ENCODE measurements at places on chromosomes 12 and 14. TPM values are rescaled to one million over a fixed set of nuclear protein-coding genes. Genes with fewer than 3 reads are reported as not detected.

COX6A1 gene
- polyA plus RNA-seq = 910 TPM

SLC39A5 gene
- 125 TPM for polyA plus RNA-seq

DNA sequence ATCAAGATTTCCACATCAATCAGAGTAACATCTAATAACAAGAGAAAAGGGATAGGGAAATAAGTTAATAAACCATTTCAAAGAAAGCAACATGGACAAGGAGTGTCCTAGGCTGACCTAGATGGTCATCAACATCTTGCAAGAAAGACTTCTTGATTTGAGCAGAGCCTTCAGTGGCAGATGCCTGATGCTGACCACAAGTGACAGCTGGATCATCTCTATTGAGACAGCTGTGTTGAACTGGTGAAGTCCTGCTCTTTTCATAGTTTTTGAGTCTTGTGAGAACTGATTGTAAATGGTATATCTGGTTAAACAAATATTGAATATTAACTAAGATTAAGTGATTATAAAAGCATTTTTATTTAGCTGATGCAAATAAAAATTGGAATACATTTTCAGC is 1083.6 kb upstream of the LRFN5 start:
- no peak for DNase-seq

DNA sequence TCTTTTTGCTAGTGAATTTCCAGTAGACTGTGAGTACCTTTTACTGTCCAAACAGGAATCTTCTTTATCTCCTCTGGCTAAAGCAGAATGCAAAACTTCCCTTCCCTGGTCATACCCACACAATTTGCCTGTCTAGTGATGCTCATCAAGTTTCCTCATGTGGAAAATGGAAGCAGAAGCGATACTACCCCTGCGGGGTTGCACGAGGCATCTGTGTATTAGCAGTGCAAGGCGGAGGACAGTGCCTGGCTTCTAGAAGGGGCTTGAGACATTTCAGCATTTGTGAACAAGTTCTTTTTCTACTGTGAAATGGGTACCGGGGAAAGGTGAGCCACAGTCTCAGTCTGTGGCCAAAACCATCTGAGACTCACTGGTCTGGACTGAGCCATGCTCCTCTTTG is 340.9 kb downstream of the AACS start:
- no peak for DNase-seq

DNA sequence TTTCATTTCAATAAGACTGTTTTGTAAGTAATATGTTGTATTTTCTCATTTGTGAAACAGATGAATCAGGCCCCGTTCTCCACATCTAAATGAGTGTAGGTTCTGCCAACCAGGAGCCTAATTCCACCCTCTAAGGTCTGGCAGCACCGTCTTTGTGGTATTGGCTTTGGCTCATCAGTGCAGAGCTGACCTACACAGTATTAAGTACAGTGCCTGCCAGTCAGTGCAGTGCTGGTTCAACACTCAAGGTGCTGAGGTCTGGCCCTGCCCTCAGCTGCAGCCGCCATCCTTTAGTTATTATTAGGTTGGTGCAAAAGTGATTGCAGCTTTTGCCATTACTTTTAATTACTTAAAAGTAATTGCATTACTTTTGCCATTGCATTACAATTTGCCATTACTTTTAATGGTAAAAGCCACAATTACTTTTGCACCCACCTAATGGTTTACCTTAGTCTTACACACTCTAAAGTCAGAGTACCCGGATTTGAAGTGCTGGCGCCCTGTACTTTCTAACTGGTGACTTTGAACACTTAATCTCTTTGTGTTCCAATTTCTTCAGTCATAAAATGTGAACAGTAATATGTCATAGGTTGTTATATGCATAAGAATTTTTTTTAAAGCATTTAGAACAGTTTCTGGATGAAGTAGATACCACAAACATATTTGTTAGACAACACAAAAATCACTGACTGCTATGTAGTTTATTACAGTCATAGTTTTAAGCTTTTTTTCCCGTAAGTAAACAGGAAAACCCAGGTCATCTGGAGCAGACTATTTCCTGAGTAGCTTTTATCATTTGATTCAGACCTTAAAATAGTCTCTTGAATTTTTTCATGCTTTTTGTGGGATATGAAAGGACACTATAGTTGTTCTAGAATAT is 99.5 kb downstream of the SYNE2 start:
- DNase-seq = no peak

DNA sequence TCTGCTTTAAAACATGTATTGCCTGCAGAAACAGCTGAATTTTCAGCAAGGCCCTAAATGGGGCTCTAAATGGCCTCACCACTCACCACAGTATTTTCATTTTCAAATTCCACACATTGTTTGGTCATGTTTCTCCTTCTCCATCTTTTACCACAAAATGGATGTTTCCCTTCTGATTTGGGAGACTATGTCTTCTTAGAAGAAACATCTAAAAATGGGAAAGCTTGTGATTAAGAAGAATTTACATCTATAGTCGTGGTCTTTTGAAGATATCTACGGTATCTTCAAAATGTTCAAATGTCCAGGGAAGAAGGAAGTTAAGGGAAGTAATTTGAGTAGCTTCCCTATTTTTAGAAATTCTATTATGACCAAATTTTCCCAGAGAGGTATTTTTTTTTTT is 20.7 kb upstream of the TUBA1C start:
- DNase-seq = no peak

DNA sequence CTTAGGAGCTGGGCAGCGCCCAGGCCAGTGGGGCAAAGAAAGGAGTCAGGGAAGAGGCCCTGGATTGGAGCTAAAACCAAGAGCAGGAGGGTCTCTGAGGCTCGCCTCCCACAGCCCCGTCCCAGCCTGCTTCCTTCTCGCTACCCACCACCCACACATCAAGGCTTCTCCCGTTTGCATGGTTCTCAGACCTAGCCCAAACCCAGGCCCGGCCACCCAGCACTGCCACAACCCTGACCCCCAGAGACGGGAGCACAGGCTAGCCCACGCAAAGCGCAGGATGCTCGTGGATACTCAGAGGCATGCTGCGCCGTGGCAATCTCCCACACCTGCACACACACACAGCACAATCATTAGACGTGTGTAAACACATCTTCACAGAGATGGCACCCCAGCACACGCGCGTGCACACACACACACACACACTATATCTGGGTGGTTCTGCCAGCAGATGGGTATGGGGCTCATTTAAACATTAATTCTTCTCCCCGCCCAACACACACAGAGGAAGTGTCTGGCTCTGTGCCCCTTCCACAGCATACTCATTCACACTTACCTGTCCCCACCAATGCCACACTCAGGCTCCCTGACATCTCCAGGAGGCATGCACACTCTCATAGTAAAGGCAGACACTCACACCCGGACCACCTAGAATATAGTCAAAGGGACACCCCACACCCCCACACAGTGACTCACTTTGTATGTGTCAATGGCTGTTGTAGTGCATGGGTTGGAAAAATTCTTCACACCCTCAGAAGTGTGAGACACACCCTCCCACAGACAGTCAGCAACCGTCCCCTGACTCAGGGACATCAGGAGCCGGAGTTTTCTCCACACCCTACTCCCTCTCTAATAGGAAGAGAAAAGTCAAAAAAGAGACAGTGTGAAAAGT is 1.1 kb downstream of the CARMIL3 start:
- DNase-seq = no peak

GRCh38 chr12:127293507-127294310 is 973.3 kb upstream of the TMEM132C start:
- peak; percentile 46 for DNase-seq

GRCh38 chr14:48125654-48126053 is 450.2 kb upstream of the MDGA2 start:
- no peak for DNase-seq

DNA sequence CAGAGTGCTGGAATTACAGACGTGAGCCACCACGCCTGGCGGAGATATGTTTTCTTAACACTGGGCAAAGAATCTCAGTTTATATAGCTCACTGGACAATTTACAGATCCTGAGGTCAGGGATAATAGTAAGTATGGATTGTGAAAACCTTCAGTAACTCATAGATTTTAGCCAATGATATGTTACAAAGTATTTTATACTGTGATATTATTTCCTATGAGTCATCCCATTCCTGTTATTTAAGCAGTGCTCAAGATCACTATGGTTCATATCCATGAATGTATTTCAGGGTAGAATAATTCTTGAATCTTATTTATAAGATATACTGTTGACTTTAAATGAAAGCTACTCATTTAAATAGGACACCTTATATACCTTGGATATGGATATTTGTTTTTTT is 107.2 kb downstream of the RAD51B start:
- no peak for DNase-seq

- DNase-seq = no peak
Measured at GRCh38 chr12:63795032-63795687, 15.5 kb downstream of the RXYLT1 start.

GRCh38 chr12:93128332-93128707 is 199.2 kb upstream of the EEA1 start:
- DNase-seq = no peak
